NCI-H1436 treated with DMSO at 0.1 percent for 48 hours (cell line): ENCODE measurements at places on chromosomes 3 and 15.

GRCh38 chr15:71456811-71457210 is 341.5 kb downstream of the THSD4 start:
- DNase-seq = no peak

GRCh38 chr3:119084371-119085069 is 49.9 kb upstream of the IGSF11 start:
- DNase-seq = no peak

DNA sequence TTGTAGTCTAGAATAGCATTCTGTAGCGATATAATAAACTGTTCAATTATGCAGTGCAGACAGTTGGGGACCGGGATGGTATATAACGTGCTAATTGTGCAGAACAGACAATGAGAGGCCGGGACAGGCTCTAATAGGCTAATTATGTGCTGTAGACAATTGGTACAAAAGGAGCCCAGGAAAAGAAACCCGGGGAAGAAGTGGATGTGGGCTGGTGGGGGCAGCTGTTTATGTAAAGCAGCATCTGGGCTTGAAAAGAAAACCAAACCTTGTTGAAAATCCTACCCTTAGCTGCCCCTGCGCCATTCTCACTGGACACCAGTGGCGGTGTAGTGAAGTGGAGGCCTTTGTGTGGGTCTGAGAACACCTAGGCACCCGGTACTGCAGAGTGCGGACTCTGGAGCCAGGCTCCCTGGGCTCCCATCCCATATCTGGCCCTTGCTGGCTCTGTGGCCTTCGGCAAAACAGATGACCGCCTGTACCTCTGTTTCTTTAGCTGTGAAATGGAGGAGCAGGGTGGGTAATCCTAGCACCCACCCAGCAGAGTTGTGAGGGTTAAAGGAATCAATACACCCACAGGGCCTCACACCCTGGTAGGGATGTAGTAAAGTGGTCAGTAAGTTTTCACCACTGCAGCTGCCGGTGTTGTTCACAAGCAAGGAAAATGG is 51.5 kb downstream of the CMTM6 start:
- DNase-seq = no peak

- DNase-seq = no peak
These were observed 135.9 kb downstream of the CMSS1 start for GRCh38 chr3:99953596-99953995.

- DNase-seq = no peak
These were observed 194.7 kb downstream of the LPP start for GRCh38 chr3:188348435-188349244.

DNA sequence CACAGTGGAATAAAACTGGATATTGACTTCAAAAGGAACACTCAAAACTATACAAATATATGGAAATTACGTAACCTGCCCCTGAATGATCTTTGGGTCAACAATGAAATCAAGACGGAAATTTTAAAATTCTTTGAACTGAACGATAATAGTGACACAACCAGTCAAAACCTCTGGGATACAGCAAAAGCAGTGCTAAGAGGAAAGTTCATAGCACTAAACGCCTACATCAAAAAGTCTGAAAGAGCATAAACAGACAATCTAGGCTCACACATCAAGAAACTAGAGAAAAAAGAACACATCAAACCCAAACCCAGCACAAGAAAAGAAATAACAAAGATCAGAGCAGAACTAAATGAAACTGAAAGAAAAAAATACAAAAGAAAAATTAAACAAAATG is 46.6 kb downstream of the DNAAF4 start:
- no peak for DNase-seq

DNA sequence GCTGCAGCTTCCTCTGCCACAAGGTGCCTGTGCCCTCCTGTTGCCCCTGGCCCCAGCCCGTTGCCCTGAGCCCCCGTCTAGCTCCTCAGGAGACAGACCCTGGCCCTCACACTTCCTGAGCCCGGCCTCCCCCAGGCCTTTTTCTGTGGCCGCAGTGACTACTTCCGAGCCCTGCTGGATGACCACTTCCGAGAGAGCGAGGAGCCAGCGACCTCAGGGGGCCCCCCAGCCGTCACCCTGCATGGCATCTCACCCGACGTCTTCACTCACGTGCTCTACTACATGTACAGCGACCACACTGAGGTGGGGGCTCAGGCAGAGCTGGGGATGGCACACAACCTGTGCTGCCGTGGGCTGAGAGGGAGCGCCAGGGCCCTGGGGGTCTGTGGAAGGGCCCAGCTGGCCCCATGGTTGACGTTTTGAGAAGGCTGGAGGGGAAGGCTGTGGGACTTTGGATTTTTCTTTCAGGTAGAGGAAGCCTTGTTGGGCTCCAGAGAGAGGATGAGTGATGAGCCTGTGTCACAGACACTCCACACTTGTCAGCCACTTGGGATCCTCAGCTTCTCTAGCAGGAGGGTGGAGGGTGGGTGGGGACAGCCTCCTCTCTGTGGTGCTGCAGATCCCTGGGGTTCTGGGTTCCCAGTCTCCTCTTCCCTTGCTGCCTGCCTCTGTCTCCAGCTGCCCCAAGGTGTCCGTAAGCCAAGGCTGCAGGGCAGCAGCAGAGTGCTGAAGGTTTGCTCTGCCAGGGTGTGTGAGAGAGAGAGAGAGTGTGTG is 5.0 kb downstream of the ABTB1 start:
- no peak for DNase-seq

- no peak for DNase-seq
These were observed 4.8 kb upstream of the RHOV start for GRCh38 chr15:40878785-40879184.

DNA sequence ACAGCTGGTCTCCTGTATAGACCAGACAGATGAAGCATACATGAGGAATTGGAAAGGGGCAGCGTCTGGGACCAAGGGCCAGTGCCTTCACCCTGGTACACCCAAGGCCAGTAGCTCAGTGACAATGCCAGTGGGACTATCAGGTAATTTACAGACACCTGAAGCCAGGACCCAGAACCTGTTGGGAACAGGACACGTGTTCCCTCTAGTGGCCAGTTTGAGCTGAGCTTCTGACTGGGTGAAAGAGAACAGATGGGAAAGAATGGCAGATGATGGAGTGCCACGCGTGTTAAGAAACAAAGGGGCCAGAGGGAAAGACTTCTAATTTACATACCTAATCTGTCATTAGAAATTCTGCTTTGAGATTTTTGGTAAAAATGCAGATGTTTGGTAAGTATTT is 5.1 kb upstream of the SLC25A38 start:
- DNase-seq = no peak
